ENCODE measurements at places on chromosomes 2 and 18.

DNA sequence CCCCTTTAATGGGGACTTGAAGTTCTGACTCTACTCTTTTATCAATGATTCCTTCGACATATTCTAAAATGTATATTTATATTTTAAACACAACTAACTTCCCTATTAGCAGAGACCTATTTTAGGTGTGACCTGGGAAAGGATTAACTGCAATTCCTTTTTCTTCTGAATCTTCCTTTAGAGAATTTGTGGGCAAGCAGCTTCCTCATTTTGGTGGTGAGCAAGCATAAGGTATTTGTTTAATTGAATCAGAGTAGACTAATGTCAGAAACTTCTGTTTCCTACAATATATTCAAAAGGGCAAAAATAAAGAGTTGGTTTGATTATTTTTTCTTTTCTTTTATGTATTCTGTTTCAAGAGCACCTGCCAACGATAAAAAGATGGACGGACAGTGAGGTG, 237.0 kb downstream of the IKZF2 start:
- no peak for DNase-seq

DNA sequence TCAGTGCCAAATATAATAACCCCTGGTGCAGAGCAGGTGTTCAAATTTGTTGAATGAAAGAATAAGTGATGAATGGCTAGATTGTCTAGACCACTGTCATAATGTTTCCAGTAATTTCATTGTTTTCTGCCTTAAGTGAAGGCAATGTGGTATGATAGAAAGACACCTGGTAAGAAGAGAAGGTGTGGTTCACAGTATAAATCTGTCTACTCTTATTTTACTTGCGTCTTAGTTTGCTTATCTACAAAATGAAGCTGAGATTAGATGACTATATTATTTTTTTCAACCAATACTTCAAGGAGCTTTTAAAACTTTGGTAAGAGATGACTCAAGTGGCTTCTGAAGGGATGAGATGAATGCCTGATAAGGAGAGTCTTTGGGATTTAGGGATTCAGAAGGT, 788.4 kb downstream of the EPHA4 start:
- no peak for DNase-seq

- DNase-seq: no peak
These were observed 272.1 kb downstream of the GBX2 start for GRCh38 chr2:235896061-235896460.

DNA sequence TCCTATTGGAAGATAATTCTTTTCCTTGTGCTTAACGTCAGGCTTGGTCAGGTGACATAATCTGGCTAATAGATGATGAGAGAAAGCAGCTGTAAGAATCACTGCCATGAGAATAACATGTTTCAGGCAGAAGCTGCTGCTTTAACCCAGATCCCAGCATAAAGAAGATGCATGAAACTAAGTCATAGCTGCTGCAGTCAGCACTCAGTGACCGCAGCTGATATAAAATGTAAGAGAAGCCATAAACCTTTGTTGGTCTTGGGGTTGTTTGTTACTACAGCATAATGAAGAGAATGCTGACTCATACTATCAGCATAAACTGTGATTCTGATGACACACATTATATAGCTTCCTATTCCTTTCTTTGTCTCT, 274.3 kb upstream of the TRIB2 start:
- no peak for DNase-seq

GRCh38 chr2:11904029-11904428, 157.6 kb downstream of the LPIN1 start:
- no peak for DNase-seq

DNA sequence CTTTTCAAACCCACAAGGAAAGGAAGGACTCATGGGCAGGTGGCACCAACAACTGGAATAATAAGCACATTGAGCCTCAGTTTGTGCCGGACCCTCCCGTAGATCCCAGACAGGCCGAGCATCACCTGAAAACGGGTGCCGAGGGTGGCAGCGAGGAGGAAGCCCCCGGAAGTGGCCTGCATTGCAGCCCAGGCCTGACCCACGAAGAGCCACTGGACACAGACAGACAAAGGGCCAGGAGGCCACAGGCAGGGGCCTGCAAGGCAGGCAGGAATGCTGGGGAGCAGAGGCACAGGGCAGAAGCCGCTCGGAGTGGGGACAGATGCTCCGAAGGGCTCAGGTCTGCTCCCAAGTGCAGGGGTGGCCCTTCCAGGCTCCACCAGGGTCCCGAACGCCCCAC, 31.7 kb downstream of the MTERF4 start:
- no peak for DNase-seq

GRCh38 chr2:188114014-188114413, 177.7 kb upstream of the GULP1 start:
- DNase-seq: no peak

GRCh38 chr2:26769089-26769761, 5.1 kb downstream of the SLC35F6 start:
- no peak for DNase-seq

GRCh38 chr2:127610561-127610960, 35.4 kb upstream of the GPR17 start:
- DNase-seq: no peak

- no peak for DNase-seq
These were observed 2.1 kb upstream of the GAREM2 start for GRCh38 chr2:26170795-26171194.

- no peak for DNase-seq
These were observed 38.8 kb downstream of the ADAM23 start for GRCh38 chr2:206482123-206482522.

DNA sequence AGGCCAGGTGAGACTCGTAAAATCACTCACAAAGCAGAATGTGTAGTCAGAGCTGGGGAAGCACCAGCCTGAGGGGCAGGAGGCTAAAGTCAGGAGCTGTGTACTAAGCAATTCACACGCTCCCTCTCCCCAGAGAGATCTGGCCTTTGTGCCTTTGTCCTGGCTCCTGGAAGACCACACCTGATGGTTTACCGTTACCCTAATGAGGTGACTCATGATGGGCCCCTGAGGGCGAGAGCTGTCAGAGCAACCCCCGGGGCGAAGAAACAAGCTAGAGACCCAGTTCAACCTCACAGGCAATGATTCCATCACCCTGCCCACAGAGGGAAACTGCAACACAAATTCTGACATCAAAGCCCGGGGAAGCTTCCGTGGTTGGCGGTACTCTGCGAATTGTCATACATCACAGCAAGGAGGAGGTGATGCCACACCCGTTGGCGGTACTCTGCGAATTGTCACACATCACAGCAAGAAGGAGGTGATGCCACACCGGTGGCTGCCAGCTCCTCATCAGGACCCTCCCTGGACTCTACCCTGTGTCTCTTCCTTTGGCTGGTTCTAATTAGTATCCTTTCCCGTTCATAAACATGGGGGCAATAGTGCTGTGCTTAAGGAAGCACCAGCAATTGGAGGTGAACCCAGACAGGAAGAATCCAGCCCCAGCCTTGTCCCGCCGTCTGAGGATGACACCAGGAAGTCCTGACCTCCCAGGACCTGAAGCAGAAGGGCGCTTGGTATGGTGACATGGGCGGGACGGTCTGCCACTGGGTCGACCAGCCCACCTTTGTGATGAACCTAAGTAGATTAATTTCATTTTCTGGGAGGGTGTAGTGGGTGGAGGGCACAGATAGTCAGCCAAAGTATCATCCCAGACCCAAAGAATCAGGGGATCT, 30.5 kb downstream of the B3GNT7 start:
- DNase-seq: no peak

DNA sequence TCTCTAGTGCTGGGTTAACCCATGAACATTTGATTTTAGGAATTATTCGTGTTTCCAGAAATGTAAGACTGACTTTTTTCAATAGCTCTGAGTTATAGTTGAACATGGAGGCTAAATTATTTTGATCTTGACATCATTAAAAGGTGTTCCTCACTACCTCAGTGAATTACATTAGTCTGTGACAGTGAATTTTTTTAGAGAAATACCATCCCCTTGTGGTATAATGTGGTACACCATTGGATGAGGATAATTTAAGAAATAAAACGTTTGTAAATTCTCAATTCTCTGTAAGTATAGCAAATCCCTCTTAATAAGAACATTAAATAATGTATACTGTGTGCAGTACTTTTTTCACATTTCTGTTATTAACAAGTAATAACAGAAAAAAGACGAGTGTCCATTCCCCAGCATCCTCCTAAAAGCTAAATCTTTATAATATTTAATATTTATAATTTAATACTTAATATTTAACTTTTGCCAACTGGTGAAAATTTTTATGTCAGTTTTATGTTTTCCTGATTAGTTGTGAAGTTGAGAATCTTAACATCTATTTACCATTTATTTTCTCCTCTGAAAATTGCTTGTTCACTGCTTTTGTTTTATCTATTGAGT, 70.3 kb upstream of the CWC22 start:
- DNase-seq: no peak

- no peak for DNase-seq
These were observed 66.2 kb upstream of the SALL3 start for GRCh38 chr18:78913395-78913794.

GRCh38 chr2:122764014-122764413, 1008.6 kb downstream of the TSN start:
- DNase-seq: no peak

- no peak for DNase-seq
These were observed 240.3 kb upstream of the ETAA1 start for GRCh38 chr2:67156796-67157195.

GRCh38 chr2:159744363-159744762, 32.1 kb downstream of the MARCHF7 start:
- no peak for DNase-seq

GRCh38 chr18:6836331-6836730, 106.8 kb downstream of the ARHGAP28 start:
- no peak for DNase-seq

GRCh38 chr2:240254337-240255164, 114.1 kb upstream of the OTOS start:
- DNase-seq: no peak

GRCh38 chr18:10896851-10897250, 252.5 kb downstream of the PIEZO2 start:
- DNase-seq: no peak

DNA sequence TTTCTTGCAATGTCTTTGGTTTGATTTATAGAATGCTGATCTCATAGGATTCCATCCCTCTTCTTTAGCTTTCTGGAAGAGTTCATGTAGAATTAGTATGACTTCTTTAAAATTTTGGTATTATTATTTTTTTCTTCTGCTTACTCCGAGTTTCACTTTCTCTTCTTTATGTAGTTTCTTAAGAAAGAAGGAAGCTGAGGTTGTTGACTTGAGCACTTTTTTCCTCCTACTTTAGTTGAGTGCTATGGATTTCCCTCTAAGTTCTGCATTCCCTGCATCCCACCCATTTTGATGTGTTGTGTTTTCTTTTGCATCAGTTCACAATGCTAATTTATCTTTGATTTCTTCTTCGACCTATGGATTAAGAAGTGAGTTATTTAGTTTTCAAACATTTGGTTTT, 78.9 kb upstream of the SPRED2 start:
- DNase-seq: no peak

- no peak for DNase-seq
These were observed 128.0 kb upstream of the FBXO11 start for GRCh38 chr2:48034295-48034694.

- no peak for DNase-seq
These were observed 319.3 kb upstream of the MMADHC start for GRCh38 chr2:149906886-149907285.

GRCh38 chr18:36811955-36812354, 16.8 kb downstream of the TPGS2 start:
- DNase-seq: no peak

DNA sequence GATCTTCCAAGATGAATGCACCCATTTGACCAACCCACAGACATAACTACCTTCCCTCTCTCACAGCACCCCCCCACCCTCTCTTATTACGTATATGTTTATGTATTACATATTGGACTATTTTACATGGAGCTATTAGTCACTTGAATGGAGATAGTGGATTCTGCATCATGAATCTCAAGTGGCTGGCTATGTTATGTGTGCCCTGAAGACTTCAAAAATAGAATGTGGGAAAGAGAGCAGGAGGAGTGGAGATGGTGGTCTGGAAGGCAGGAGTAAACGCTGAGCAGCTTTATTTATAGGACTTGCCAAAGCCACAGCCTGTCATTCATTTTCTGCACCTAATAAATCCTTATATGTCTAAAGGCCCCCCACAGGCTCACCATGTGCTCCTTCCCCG, 4.9 kb downstream of the ANTXR1 start:
- no peak for DNase-seq

DNA sequence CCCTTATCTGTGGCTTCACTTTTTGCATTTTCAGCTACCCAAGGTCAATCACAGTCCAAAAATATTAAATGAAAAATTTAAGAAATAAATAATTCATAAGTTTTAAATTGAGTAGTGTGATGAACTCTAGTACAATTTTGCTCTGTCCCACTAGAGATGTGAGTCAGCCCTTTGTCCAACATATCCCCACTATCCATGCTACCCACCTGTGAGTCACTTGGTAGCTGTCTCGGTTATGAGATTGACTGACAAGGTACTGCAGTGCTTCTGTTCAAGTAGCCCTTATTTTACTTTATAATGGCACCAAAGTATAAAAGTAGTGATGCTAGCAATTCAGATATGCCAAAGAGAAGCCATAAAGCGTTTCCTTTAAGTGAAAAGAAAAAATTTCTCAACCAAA, 28.8 kb downstream of the ADCY3 start:
- DNase-seq: no peak

DNA sequence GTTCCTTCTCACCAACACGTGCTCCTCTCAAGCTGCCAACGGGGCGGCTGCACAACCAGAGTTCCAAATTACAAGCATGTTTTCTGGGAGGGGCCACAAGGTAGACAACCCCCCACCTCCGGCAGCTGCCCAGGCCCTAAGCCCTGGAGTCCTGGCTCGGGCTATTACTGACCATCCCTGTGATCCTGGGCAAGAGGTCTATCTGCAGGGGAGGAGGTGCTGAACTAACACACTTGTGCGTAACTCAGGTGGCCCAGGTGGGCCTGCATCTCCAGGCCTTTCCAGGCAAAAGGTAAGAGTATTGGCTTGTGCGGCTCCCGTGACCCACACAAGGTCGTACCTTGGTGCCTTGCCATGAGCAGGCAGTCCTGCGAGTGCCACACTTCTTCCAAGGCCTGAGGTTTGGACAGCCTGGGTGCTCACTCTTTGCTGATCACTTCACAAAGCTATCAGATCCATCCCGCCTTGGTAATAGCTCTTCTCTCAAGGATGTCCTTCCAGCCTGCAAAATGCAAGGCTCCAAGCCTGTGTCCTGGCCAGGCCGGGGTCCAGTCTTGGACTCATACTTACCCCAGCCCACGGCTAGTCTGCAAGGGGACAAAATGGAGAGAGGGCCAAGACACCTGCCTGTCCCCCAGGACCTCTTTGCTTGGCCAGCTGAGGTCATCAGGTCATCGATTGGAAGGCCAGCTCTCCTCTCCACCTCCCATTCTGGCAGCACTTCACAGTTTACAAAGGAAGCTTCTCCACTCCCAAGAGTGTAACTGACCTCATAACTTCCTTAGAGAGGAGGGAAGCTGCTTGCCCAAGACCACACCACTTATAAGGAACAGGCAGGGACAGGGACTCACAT, 33.9 kb downstream of the ADRA2B start:
- DNase-seq: no peak

DNA sequence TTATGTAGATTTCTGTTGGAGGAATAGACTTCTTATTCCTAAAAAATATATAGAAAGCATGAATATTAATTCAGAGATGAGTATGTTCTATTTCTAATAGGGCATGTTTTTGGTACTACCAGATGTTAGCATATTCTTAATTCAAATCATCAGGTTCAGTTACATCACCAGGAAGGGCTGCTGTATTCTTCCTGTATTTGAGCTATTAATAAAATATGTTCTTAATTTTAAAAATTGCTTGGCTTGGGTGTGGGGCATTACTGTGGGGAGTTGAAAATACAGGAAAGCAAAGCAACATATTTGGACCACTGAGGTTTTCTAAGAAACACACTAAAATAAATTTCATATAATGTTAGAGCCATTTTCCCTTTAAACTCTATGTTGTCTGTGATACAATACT, 343.0 kb downstream of the EPHA4 start:
- DNase-seq: no peak

GRCh38 chr2:47525167-47525566, 122.2 kb downstream of the MSH2 start:
- DNase-seq: no peak
